Right ventricle myocardium inferior (tissue), 1 donor: ENCODE measurements at places on chromosomes 2 and 18. TPM values are rescaled to one million over a fixed set of nuclear protein-coding genes. Genes with fewer than 3 reads are reported as not detected.
A peak's percentile ranks its signal among the peaks of the same experiment; 100 is the strongest.

UGT1A8 gene
- total RNA-seq, result not detected

- no peak for DNase-seq
Observed at GRCh38 chr2:232543491-232543890, 4.0 kb downstream of the CHRNG start.

- DNase-seq, result no peak
Observed at GRCh38 chr2:27980242-27980641, 89.7 kb downstream of the BABAM2 start.

GPBAR1 gene
- 2.0 TPM for total RNA-seq

ABCG5 gene
- total RNA-seq, result not detected

DNA sequence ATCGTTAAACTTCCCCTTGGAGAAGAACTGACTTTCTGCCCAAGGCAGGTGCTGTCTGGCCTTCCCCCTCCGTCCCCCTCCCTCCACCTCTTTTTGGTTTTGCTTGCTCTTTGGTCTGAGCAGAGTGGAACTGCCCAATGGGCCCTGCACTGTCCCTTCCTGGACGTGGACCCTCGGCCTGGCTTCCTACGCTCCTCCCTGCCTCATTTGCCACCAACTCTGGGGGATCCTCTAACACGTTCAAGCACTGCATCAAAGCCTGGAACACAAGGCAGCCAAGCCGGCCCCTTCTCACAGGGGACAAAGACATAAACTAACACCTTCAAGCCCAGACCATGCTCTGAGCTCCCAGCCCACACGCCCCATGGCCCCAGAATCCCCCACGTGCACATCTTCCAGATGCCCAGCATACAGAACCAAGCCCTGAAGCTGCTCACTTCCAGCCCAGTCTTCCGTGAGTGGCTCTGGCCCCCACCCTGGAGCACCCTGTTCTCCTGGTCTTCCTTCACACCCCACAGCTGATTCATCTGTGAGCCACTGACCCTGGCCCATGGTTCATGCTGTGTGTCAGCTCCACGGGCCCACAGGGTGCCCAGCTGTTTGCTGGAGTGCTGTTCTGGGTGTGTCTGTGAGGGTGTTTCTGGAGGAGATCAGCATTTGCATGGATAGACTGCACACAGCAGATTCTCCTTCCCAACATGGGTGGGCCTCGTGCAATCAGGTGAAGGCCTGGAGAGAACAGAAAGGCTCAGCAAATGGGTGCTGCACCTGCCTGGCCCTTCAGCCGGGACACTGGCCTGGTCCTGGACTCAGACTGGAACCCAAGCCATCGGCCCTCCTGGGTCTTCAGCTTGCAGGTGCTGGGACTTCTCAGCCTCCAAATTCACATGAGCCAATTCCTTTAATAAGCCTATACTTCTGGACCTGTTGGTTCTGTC is 247.1 kb upstream of the SALL3 start:
- peak; percentile 22 for DNase-seq

- DNase-seq, result no peak
Observed at GRCh38 chr18:49960376-49960775, 147.0 kb upstream of the ACAA2 start.

GRCh38 chr2:215370112-215370965 is 58.5 kb downstream of the ATIC start:
- no peak for DNase-seq

- DNase-seq, result no peak
Observed at GRCh38 chr2:71464389-71464788, 11.0 kb downstream of the DYSF start.

GRCh38 chr2:187869195-187869594 is 315.0 kb upstream of the TFPI start:
- no peak for DNase-seq

GRCh38 chr2:166067229-166067628 is 60.6 kb downstream of the SCN1A start:
- DNase-seq, result no peak

DNA sequence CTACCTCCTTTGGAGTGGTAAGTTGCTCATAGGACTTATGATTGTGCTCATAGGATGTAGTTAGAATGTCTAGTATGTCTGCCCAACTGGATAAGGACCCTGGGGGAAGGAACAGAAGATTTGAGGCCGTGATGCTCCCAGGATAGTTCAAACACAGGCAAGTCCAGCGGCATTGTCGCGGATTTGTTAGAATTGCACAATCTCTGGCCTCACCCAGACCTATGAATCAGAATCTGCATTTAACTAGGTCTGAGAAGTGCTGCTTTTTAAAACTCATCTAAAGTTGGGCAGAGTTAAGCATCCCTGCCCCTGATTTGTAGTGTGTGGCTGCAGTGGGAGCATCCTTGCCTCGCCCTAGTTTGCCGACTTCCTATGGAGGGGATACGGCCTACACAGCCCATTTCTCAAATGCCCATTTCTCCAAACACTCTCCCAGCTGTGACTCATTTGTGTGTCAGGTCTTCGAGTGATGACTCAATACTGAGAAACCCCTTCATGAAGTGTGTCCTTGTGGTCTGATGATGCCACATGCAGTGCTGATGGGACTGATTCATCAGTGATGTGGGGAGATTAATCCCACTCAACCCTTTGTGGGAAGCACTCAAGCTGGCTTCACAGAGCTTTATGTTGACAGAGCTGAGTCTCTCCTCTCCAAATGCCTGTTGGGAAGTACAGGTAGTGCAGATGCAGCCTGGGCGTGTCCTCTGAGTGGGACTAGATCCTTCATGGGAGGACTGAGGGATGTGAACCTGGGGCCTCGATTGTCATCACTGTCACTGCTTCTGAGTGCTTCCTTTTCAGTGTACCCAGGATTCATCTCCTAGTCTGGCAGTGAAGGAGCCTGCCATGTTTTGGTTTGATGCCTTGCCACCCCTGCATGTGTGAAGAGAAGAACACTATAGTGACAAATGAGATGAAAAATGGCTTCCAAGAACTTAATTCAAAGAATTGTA is 18.7 kb downstream of the SMIM21 start:
- DNase-seq, result no peak

DNA sequence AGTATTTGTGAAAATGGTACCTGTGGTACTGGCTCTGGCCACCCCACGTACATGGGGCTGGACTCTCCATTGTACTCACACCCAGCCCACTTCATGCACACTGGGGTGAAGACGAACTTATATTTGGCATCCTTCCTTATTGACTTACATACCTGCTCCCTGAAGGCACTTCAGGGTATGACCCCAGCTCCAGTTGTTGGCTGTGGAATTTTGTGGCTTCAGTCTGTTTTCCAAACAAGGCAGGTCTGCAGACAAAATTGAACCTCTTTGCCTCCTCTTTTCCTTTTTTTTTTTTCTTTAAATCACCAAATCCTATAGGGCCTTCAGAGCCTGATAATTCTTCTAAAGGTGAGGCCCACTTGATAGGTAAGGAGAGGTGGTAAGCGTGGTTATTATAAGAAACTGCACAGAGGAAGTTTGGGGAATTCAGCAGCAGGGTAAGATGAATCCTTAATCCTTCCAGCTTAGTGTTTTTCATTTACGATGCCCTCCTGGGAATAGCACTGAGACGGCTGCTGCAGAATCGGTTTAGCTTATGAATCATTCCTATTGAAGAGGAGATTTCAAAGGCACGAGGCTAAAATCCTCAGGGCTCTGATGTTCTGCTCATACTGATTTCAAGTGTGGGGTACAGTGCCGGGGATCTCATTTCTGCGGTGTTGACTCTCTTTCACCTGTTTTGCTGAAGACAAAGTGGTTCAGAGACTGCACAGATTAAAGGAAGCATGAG is 55.2 kb downstream of the KIF5C start:
- DNase-seq, result no peak

DNA sequence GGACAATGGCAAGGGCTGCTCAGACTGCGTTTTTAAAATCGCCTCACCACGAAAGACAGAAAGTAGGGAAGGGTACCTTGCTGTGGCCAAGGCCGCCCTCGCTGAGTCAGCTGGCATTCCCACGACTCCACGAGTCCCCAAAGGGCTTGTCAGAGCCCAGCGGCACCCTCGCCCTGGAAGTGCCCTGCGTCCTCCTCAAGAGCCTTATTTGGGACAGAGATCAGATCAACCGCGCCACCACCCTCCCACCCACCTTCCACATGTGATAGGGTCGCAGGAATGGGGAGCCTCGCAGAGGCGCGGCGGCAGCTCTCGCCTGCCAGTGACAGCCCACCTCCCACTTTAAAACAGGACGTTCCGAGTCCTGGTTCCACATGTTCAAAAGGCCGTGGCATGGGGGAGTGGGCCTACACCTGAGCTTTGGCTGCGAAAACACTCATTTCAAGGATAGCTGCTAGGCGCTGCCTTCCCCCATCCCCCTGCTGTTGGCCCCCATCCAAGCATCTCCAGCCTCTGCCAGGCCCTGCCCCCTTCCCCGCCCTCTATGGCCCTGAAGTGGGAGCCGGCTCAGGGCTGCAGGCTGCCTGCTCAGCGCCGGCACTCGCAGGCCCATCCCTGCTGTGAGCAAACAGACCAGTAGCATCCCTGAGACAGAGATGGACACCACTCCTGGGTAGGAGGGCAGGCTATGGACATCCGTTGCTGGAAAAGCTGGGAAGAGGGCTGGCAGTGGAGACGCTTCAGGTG is 38.1 kb upstream of the ARHGEF4 start:
- no peak for DNase-seq

INHBB gene
- total RNA-seq, result 7.1 TPM

- DNase-seq, result no peak
Observed at GRCh38 chr2:149573760-149574159, 13.8 kb downstream of the MMADHC start.

SP100 gene
- 50.2 TPM for total RNA-seq

- no peak for DNase-seq
Observed at GRCh38 chr2:23944527-23944926, 4.3 kb downstream of the UBXN2A start.

CRYBA2 gene
- total RNA-seq, result not detected

DNA sequence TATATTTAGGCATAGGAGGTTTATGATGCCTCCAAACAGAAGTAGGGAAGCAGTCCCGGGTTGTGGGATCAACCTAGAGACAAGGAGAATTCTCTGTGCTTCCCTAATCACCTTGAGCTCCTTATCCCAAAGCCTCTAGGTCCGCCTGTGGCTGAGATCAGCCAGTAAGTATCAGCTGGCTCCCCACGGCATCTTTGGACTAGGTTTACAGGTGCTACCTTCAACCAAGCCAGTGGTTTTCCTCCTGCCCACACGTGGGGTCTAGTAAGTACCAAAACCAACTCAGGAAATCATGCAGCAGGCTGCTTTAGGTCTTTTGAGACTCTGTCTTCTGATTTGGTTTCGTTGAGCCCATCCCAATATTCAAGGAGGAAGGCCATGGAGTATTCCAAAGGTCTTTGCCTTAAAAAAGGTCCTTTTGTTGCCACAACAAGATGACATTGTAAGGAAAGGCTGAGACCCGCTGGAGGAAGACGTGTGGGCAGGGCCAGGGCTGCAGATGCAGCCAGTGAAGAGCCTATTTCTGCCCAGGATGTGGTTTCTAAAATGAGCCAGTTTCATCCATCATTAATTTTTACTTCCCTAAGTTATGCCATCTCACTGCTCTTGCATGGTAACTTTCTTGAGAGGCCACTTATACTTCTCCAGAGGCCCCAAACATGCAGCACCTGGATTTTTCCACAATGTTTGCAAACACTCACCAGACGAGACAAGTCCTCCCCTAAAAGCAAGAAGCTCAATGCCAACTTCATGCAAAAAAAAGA is 248.7 kb downstream of the RNF152 start:
- DNase-seq, result no peak

SPP2 gene
- total RNA-seq, result not detected

GRCh38 chr2:2588777-2589176 is 257.7 kb upstream of the MYT1L start:
- DNase-seq, result no peak
